CD4-positive, alpha-beta T cell treated with Interferon alpha-2 for 1 hour (primary cell): ENCODE measurements at places on chromosomes 2 and 18.

DNA sequence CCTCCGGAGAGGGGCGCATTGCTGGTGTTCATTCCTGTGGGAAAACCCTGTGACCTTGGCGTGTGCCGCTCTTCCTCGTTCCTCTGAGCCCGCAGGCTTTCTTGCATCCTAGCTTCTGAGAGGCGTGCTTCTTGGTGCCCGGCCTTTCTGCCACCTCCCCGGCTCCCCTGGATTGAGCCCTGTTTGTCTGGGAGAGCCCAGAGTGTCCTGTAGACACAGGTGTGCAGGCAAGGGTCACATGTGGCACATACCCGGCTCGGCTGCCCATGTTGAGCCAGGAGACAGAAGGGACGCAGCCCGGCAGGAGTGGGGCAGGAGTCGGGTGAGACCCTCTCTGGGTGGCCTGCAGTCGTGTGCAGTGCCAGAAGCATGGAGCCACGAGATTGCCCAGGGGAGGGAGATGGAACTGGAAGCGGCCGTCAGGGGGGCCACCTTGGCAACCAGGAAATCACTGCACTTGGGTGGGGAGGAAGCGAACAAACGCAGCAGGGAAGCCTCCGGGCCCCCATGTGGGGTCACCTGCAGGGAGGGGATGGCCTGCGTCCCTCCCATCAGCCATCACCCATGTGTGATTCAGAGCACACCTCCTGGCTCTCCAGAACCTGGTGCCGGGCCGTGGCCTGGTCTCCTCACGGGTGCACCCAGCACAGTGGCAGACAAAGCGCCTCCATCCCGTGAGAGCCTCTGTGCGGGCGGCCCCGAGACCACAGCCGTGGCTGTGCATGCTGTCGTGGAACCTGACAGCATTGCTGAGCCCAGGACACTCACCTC, 92.9 kb downstream of the SH3BP4 start:
- no peak for DNase-seq

DNA sequence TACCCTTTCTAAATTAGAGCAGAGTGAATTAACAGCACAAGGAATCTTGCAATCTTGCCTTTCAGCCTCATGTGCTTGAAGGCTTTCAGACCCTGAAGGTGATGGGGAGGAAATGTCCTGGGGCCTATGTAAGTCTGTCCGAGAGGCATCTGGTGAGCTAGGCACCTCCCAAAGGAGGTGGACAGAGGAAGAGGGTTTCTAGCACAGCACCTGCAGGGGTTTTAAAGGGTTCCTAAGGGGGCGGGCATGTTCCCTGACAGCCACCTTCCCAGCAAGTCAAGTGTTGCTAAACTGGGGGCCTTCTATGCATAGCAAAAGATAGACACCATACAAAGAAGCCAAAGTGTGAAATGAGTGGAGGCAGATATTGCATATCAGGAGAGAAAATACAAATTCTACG, 88.5 kb downstream of the CDH2 start:
- DNase-seq, result no peak

GRCh38 chr2:12589802-12590320, 126.9 kb upstream of the TRIB2 start:
- DNase-seq, result no peak

GRCh38 chr2:136116151-136116812, 1.7 kb downstream of the CXCR4 start:
- peak; percentile 83 for DNase-seq

GRCh38 chr18:361941-362310, 94.1 kb upstream of the THOC1 start:
- peak; percentile 6 for DNase-seq

DNA sequence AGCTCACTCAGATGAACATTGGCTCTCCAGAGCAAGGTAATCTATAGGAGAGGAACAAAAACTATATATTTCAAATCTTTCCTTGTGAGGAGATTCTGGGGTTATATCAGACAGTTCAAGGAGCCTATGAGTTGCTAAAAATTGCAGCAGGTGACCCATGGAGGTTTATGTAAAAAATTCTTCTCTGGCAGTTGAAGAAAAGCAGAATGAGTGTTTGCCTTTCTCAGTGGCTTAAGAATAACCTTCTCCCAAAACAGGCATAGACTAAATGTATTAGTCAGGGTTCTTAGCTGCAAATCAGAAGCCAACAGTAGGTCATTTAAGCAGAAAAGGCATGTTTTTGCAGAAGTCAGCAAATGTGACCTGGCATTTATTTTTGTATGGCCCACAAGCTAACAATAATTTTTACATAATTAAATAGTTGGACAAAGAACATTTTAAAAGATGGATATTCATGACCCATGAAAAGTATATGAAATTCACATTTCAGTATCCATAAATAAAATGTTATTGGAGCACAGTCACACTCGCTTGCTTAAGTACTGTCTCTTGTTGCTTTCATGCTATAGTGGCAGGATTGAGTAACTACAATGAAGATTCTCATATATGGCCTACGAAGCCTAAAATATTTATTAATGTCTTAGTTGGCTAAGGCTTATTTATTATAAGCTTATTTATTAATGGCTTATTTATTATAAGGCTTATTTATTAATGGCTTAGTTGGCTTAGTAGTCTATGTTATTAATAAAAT, 93.4 kb upstream of the TLK1 start:
- DNase-seq, result no peak

- no peak for DNase-seq
These were observed 47.5 kb downstream of the ZNF638 start for GRCh38 chr2:71379086-71379485.

- DNase-seq, result no peak
These were observed 42.2 kb downstream of the METTL4 start for GRCh38 chr18:2529154-2529553.

DNA sequence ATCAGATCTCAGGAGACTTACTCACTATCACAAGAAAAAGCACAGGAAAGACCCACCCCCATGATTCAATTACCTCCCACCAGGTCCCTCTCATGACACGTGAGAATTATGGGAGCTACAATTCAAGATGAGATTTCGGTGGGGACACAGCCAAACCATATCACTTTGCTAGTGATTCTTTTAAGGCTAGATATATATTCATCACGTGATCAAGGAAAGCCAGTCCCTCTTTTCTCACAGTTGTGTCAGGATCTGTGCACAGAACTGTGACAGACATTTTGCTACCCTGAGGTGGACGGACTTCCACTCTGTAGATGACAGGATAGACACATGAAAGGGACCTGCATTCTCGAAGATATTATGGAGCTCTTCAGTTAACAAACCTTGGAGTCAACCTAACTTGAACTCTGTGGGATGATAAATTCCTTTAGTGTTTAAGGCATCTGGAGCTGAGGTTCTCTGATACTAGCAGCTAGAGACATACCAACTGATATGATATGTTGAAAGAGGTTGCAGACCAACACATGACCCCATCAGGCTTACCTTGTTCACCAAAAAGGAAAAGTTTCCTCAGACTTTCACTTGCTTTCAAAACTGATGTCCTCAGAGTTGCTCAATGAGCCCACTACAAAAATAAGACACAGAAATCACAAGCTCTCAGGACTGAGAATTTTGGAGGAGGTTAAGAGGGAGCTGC, 66.3 kb upstream of the SCG2 start:
- DNase-seq, result no peak

DNA sequence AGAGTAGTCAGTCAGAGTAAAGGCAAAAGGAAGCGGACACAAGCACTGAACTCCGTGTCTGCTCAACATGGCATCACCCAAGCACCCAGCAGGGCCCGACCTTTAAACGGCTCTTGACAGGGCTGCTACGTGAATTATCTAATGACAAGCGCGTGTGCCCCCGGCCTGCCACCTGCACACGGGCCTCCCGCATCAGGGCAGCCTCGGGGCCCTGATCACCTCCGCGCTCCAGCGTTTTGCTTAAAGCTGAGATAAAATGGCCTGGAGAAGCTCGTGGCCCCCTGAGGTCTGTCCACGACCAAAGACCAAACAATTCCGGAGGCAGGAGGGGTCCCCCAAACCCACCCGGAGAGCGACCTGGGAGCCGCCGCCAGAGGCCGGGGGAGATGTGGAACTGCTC, 376 bp downstream of the NDUFA10 start:
- no peak for DNase-seq

GRCh38 chr2:3479430-3480320, 39.7 kb downstream of the ADI1 start:
- no peak for DNase-seq

GRCh38 chr2:30823452-30823851, 16.2 kb upstream of the CAPN13 start:
- DNase-seq, result no peak

- no peak for DNase-seq
These were observed 289.1 kb downstream of the TRIB2 start for GRCh38 chr2:13005761-13006335.

DNA sequence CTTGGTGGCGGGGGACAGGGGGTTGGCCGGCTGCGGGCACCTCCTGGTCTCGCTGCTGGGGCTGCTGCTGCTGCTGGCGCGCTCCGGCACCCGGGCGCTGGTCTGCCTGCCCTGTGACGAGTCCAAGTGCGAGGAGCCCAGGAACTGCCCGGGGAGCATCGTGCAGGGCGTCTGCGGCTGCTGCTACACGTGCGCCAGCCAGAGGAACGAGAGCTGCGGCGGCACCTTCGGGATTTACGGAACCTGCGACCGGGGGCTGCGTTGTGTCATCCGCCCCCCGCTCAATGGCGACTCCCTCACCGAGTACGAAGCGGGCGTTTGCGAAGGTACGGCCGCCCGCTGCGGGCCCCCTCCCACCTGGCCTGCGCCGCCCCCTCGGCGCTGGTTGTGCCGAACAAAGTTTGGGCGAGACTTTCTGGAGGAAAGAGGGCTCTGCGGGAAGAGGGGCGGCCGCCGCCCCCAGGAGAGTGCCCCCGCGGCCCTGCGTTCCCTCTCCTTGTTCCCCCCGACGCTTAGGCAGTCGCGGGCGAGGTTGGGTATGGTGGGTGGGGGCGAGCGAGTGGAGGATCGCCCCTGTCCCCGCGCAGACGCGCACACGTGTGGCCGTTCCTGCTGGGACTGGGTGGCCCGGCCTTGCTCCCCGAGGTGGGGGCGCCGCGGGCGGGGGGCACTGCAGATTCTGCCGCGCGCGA, 866 bp downstream of the CRIM1 start:
- DNase-seq, result peak; percentile 27

DNA sequence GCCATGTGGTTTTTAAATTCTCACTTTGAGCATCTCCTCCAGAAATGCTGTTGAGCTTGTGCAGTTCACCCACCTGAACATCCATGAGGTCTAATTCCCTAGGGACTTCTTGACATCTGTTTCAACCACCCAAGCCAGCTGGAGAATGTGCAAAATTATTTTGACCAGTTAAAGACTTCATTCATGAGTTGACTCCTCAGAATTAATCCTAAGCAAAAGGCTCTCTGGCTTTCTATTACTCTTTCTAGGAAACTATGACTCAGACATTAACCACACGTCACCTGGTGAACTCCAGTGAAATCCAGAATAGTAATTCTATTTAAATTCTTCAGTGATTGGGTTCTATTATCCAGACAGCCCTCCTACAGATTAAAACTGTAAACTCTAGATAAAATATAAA, 247.5 kb downstream of the NBAS start:
- no peak for DNase-seq

- no peak for DNase-seq
These were observed 103.6 kb upstream of the CELF4 start for GRCh38 chr18:37668971-37669747.

- no peak for DNase-seq
These were observed 27.9 kb downstream of the TGFBRAP1 start for GRCh38 chr2:105301646-105302045.

DNA sequence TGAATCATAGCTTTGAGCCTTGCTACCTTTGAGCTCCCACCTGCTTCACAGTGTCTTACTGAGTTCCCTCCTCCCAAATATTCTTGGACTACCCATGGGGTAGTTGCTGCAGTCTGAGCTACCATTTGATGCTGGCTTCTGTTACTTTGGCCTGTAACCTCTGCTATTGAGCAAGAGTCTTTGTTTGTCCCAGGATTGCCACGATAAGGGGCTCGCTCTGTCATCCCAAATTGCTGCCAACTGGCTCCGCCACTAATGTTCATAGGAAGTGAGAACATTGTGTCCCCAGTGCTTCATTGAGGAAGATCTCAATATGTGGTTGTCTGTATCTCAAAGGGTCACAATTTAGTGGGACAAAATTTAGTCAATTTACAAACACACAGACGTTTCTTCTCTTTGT, 103.8 kb downstream of the TRIM43 start:
- no peak for DNase-seq

- DNase-seq, result no peak
These were observed 85.3 kb downstream of the CYP26B1 start for GRCh38 chr2:72062336-72062735.

DNA sequence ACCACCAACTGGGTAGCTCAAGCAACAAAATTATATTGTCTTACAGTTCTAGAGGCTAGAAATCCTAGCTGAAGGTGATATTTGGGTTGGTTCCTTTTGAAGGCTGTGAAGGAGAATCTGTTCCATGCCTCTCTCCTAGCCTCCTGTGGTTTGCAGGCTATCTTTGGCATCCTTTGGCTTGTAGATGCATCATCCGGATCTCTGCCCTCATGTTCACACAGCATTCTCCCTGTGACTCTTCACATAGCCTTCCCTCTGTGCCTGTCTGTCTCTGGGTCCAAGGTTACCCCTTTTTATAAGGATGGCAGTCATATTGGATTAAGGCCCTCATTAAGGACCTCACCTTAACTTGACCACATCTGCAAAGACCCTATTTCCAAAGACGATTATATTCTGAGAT, 78.6 kb upstream of the MAP3K20 start:
- DNase-seq, result no peak

DNA sequence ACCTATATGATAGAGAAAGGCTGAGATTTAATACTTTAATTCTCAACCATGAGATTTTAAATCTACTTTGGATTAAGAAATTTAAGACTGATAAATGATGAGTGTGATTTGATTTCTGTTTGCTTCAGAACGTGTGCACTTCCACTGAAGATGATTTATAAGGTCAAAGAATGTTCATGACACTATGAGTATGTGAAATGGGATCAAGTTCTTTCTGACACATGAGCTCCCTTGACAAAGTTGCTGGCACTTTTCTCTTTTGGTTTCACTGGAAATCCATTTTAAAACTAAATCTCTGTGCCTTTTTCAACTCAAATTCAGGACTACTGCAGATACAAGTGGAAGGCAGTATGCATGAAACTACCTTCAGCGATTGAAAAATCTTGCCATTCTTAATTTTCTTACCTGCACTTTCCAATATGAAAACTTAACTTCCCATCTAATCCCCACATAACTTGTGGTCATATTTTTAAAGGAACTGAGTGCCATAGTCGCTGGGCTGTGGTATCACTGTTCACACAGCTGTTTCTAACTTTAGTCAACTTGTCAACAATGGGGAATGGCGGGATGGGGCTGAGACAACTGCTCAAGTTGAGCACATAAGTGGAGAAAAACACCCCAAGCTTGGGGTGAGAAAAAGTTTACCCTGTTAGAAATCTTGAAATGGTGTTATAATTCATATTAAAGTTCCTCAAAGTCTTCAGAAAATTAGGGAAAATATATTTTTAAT, 51.8 kb upstream of the TTN start:
- no peak for DNase-seq

GRCh38 chr2:74856599-74856998, 22.7 kb downstream of the HK2 start:
- DNase-seq, result no peak

- no peak for DNase-seq
These were observed 102.5 kb upstream of the LDAH start for GRCh38 chr2:20925265-20925889.

- no peak for DNase-seq
These were observed 796.6 kb downstream of the DSC3 start for GRCh38 chr18:30245766-30246455.
